Activated naive CD4-positive, alpha-beta T cell treated with anti-CD3 and anti-CD28 coated beads for 36 hours (primary cell): ENCODE measurements at places on chromosomes 6 and 20. TPM values are rescaled to one million over a fixed set of nuclear protein-coding genes. Genes with fewer than 3 reads are reported as not detected.
A peak's percentile ranks its signal among the peaks of the same experiment; 100 is the strongest.

GRCh38 chr20:21548390-21549035, 34.6 kb upstream of the NKX2-2 start:
- peak; percentile 80 for DNase-seq

- DNase-seq: no peak
Measured at GRCh38 chr20:49219924-49220831, 962 bp downstream of the DDX27 start.

DNA sequence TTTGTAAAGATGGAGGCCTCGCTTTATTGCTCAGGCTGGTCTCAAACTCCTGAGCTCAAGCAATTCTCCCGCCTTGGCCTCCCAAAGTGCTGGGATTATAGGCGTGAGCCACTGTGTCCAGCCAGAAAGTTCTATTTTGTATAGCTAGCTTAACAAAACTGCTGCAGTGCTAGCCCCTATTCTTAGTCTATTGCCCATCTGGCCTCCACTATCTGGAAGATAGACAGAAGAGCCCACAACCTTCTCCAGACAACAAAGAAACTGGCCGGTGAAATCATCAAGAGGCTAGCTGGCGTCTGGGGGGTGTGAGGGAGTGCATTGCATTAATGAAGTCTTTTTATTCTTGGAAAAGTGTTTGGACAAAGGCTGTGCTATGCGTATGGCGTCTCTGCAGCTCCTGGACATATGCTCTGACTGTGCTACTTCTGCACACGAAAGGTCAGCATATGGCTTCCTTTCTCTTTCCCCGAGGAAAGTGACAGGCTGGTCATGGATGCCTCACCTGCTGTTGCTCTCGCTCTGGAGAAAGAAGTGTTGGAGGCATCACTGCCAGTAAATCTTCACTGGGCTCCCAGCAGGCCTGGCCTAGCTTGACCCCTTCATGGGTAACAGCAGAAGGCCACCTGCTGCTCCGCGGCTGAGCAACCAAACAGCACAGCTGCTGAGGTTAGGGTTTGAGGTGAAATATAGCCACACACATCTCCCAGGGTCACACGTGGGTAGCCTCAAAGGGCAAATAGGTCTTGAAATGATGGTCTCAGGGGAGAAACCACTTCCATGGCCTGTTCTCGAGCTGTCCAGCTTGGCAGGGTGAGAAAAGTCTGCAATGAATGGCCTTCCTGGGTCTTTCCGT, 95.1 kb upstream of the IYD start:
- DNase-seq: no peak

The ARMH2 gene
- not detected for total RNA-seq

The MYB gene
- total RNA-seq: 14.6 TPM

- peak; percentile 62 for DNase-seq
Measured at GRCh38 chr20:46021361-46022359, 7.4 kb upstream of the SLC12A5 start.

DNA sequence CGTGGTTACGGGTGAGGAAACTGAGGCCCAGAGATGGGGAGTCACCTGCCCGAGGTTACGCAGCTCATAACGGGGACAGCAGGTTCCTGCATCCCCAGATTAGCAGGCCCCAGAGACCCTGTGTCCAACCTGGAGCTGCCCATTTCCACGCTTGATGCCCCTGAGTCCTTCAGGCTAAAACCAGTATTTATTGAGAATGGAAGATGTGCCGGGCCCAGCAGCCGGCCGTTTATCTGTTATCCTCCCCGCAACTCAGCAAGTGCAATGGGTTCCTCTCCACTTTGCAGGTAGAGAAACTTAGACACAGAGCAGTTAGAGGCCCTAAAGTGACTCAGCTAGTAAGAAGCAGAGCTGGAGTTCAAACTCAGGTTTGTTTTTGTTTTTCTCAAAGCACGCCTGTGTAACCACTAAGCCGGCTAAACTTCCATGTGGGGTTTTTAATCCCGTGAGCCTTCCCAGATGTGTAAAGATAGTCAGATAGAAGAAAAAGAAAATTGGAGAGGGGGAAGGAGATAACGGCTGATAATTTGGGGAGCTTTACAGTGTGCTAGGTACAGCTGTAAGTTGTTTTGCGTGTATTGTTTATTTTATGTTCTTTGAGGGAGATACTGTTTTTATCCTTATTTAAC, 775 bp downstream of the PFDN4 start:
- peak; percentile 37 for DNase-seq

DNA sequence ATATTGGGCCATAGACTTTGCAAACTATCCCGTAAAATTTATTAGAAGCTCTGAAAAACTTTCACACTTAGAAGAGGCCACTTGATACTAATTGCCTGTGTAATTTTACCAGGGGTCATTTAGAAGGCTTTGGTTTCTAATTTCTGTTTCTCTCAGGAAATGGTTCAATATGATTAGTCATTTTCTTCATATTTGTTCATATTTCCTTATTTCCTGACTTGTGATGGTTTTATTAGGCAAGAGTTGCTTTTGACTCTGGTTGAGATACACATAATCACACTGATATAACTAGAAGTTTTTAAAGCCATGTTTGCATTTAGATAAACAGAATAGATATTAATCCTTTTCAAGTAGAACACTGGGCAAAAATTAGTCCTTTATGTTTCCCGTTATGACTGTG, 11.8 kb upstream of the HBS1L start:
- no peak for DNase-seq
